Placental pericyte (primary cell): ENCODE measurements at places on chromosomes 7 and 10. TPM values are rescaled to one million over a fixed set of nuclear protein-coding genes. Genes with fewer than 3 reads are reported as not detected.

The PLEKHA1 gene
- 14.2 and 16.0 TPM in 2 replicates for total RNA-seq

The HMX3 gene
- total RNA-seq: not detected in 2 replicates

The CALY gene
- not detected in 2 replicates for total RNA-seq

The SPDYE16 gene
- total RNA-seq: not detected in 2 replicates

The SEMA3C gene
- 212 and 223 TPM in 2 replicates for total RNA-seq

The OLAH gene
- total RNA-seq: not detected in 2 replicates

The NKX2-3 gene
- not detected in 2 replicates for total RNA-seq

The FRMD4A gene
- 30.2 and 80.9 TPM in 2 replicates for total RNA-seq
